IPS DF 6.9 (cell line): ENCODE measurements at places on chromosomes 11 and 22.

DNA sequence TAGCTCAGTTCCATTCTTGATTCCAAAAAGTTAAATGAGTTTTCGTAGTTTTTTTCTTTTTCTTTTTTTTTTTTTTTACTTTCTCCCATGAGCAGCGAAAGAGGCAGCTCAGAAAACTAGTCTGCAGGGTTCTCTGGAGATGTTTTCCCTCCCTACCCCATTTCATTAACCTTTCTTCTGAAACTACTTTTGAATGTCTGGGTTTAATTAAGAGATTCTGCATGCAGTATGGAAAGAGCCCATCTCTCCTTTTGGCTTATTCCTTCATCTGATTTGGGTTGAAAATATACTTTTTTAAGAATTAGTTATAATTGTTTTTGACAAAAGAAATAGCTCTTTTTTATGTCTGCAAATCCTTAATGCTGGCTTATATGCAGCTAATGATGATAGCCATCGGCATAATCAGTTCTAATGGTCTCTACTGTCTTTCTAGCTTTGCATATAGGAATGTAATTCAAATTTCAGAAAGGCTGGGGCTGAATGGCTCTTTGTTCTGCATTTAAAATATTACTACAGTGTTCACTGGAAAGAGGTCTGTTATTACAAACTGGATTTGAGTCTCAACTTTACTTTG, 265.3 kb downstream of the FAT3 start:
- no peaks in the 10 kb centered on the region; the same call in 1 of the 2 replicates for H3K4me1 ChIP-seq
- H3K27ac ChIP-seq: no peak overlapping the region
- no peak for DNase-seq
- no peaks in the 10 kb centered on the region for H3K36me3 ChIP-seq

- no peak for DNase-seq
- H3K36me3 ChIP-seq: peaks cover 2% of the 10 kb centered on the region; the same call in 1 of the 2 replicates
- H3K4me3 ChIP-seq: peak overlapping the region; percentile 53
- H3K4me1 ChIP-seq: no peaks in the 10 kb centered on the region; the same call in 1 of the 2 replicates
These were observed 898 bp downstream of the ZNF215 start for GRCh38 chr11:6927030-6927617.

GRCh38 chr11:102464859-102465500, 12.4 kb upstream of the TMEM123 start:
- no peak for DNase-seq
- no peaks in the 10 kb centered on the region for H3K27me3 ChIP-seq
- H3K4me3 ChIP-seq: no peak overlapping the region
- no peak overlapping the region for H3K27ac ChIP-seq
- H3K36me3 ChIP-seq: no peaks in the 10 kb centered on the region

DNA sequence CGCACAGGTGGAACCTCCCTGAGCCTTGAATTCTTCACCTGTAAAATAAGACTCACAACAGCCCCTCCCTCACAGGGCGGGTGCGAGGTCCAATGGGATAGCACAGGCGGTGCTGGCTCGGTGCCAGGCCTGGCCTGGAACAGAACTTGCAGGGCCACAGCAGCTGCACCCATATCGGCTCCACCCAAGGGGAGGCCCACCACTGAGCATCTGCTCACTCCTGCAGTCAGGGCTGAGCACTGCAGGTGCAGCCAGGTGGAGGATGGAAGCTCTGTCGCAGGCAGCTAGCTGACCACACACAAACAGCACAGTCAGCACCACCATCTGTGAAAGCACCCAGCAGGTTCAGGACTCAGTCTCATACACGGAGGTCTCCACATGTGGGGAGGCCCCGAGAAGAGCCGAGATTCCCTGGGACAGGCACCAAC, 19.6 kb downstream of the VPS37C start:
- H3K27me3 ChIP-seq: no peaks in the 10 kb centered on the region
- H3K36me3 ChIP-seq: no peaks in the 10 kb centered on the region
- DNase-seq: no peak
- H3K4me1 ChIP-seq: no peaks in the 10 kb centered on the region
- H3K4me3 ChIP-seq: no peak overlapping the region

- H3K27ac ChIP-seq: no peak overlapping the region
- H3K4me3 ChIP-seq: no peak overlapping the region
- H3K4me1 ChIP-seq: no peaks in the 10 kb centered on the region
These were observed 19.3 kb upstream of the MRGPRX2 start for GRCh38 chr11:19079643-19080440.

GRCh38 chr22:37121887-37122591, 12.5 kb upstream of the TMPRSS6 start:
- H3K27me3 ChIP-seq: no peaks in the 10 kb centered on the region
- H3K27ac ChIP-seq: no peak overlapping the region
- H3K4me3 ChIP-seq: no peak overlapping the region

GRCh38 chr11:108592591-108593213, 866 bp downstream of the EXPH5 start:
- H3K27me3 ChIP-seq: peaks cover 2% of the 10 kb centered on the region; the same call in 1 of the 2 replicates
- H3K27ac ChIP-seq: no peak overlapping the region
- H3K4me3 ChIP-seq: peak overlapping the region; percentile 39; the same call in 1 of the 2 replicates
- H3K36me3 ChIP-seq: no peaks in the 10 kb centered on the region
- H3K4me1 ChIP-seq: peaks cover 3% of the 10 kb centered on the region; the same call in 1 of the 2 replicates

DNA sequence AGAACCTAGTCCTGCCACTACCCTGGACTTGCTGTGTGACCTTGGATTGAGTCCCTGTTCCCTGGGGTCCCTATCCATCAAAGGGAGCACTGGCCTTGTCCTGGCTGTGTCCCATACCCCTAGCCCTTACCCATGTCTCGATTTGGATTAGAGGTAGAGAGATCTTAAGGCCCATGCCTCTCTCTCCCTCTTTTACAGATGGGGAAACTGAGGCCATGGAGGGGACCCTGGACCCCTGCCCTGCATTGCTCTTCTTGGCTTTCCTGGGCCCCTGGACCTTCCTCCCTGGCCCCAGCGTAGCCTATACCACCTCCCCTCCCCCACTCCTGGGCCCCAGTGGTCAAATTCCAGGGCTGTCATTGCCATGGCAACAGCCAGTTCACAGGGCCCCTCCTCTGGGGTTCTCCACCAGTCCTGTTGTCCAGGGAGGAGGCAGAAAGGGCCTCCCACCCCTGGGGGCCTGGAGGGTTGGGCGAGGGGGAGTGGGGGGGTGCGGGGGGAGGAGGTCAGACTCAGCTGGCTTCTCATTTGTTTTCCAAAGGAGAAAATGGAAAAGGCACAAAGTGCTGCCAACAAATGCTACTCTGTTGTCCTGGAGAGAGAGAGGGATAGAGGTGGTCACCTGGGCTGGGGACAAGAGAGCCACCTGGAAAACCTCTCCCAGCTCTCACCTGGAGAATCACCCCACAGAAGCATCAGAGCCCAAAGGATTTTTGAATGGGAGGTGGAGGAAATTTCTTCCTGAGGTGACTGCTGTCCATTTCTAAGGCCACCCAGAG, 23.3 kb downstream of the ARHGEF17 start:
- peaks cover 28% of the 10 kb centered on the region for H3K27me3 ChIP-seq
- H3K27ac ChIP-seq: no peak overlapping the region
- H3K4me1 ChIP-seq: peaks cover 16% of the 10 kb centered on the region
- H3K4me3 ChIP-seq: no peak overlapping the region
